ENCODE measurements at places on chromosomes 16 and 17.

- DNase-seq = no peak
Observed at GRCh38 chr17:12048843-12049473, 28.3 kb downstream of the MAP2K4 start.

DNA sequence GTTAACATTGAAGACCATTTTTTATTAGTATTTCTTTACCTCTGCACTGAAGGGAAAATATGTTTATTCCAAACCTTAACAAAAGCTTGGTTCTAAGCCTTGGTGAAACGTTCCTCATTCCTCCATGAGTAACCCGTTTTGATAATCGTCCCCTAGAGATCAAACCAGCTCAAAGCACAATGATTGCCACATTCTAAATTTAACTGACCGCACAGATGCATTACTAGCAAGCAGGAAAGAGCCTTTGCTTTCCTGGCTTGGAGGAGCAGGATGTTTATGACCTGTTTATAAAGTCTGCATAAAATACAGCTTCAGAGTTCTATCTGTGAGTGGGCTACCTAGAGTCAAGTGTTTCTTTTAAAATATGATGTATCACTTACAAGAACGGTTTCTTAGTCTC lies 193.8 kb downstream of the TMEM114 start:
- no peak for DNase-seq

GRCh38 chr17:18066866-18067265 lies 20.9 kb upstream of the DRG2 start:
- DNase-seq = no peak

- DNase-seq = peak; percentile 67
Observed at GRCh38 chr17:19418251-19418992, 7.4 kb downstream of the RNF112 start.

DNA sequence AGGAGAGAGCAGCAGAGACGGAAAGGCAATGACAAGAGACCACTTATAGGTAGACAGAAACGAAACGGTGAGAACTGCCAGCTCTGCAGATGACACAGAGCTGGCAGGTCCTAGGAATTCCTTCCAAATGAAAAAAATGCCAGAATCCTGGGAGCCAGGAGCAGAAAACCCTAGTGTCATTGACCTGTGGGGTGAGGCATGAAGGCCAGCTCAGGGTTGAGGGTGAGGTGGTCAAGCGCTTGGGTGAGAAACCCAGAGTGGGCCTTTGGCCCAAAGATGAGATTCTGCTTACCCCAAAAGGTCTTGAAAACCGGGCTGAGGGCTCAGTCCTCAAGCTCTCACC lies 9.2 kb downstream of the HIC1 start:
- no peak for DNase-seq

GRCh38 chr16:29903590-29903989 lies 3.3 kb downstream of the ASPHD1 start:
- DNase-seq = no peak

GRCh38 chr17:80786470-80786869 lies 205.2 kb upstream of the CHMP6 start:
- DNase-seq = no peak

DNA sequence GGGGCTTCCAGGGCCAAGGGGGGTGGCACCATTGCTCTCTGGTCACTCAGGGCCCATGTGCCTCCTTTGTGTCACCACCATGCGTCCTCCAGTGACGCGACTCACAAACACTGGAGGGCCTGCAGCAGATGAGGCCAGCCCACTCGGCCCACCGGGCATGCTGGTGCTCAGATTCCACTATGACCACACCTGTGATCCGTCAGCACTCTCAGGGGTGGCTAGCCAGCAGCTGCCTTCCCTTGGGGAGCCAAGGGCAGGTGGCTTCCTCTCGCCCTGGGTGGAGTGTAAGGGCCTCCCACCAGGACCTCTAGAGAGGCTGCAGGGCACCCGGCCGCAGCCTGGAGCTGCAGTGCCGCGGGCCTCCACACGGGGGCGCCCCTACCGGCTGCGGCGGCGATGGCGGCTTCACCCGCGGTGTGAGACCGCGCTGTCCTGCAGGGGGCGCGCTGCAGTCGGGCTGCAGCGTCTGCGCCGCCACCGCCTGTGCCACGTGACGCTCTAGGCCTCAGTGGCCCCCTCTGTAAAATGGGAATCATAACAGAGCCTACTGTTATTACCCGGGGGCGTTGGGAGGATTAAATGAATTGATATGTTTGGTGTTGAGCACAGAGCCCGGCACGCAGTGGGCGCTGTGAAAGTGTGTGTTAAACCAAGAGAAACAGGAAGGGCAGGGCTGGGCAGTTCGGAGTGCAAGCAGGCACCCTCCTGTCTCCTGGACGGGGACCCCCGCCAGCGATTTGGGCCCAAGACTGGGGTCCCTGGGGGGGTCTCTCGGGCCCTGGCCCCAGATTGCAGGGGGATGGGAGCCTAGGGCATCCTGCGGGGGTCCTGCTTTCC lies 192.4 kb upstream of the GSE1 start:
- DNase-seq = peak; percentile 22

DNA sequence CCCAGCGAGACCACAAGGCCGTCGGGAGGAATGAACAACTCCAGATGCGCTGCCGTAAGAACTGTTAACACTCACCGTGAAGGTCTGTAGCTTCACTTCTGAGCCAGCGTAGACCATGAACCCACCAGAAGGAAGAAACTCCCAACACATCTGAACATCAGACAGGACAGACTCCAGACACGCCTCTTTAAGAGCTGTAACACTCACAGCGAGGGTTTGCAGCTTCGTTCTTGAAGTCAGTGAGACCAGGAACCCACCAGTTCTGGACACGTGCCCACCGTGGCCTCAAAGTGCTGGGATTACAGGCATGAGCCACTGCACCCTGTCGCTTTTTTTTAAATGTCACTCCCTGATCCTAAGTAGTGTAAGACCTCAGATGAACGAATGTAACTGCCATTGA lies 17.3 kb downstream of the KPNA2 start:
- no peak for DNase-seq

GRCh38 chr17:2034806-2035540 lies 5.0 kb downstream of the DPH1 start:
- DNase-seq = no peak

GRCh38 chr16:11667824-11668622 lies at the start of gene SNN:
Gene SNN (plus strand): TSS chr16:11668455. CDS start chr16:11676060, 7,605 bp downstream.
- peak; percentile 83 for DNase-seq

DNA sequence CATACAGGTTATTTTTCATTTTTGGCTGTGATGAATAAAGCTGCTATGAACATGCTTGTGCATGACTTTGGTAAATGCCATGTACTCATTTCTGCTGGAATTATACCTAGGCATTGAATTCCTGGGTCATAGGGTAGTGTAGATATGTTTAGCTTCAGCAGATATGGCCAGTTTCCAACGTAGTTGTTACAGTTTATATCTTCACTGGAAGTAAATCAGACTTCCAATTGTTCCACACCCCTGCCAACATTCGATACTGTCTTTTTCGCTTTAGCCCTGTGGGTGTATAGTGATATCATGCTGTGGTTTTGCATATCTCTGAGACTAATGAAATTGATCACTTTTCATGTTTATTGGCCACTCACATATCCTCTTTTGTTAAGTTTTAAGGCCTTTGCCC lies 50.4 kb downstream of the ARHGAP27 start:
- DNase-seq = no peak

DNA sequence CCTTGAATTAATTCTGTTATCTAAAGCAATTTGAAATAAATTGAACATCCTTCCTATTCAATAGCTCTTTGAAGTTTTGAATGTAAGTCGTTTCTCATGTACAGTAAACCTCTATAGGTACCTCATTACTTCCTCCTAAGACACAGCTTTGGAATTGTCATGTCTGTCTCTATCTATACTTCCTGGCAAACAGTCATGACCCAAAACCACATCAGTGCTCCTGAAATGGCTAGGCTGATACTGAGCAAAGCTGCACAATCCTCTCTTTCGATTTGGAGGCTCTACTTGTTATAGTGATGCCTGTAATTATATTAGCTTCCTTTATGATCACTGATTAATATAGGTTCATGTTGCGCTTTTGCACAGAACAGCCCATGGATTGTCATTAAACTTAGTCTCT lies 110.1 kb downstream of the ADAMTS18 start:
- no peak for DNase-seq

DNA sequence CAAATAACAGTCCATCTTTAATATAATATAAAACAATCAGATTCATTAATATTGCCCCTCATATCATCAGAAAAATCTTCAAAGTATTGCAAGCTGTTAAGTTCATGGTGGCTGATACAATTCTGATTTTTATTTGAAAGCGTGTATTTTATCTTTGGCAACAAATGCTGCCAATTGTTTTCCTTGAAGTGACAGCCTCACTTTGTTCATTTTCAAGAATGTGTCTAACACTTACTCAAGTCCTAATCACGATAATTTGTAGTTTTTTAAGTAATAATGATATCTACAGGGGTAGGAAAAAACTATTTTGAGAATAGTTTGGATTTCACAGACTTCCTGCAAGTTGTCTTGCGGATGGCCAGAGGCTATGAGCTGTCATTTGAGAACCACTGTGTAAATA lies 75.8 kb downstream of the HS3ST3B1 start:
- DNase-seq = no peak
